Cortex of kidney (tissue), 1 donor: ENCODE measurements at places on chromosomes 3 and 15.

- no peak for DNase-seq
Measured at GRCh38 chr3:53704363-53704725, 141.9 kb downstream of the CHDH start.

DNA sequence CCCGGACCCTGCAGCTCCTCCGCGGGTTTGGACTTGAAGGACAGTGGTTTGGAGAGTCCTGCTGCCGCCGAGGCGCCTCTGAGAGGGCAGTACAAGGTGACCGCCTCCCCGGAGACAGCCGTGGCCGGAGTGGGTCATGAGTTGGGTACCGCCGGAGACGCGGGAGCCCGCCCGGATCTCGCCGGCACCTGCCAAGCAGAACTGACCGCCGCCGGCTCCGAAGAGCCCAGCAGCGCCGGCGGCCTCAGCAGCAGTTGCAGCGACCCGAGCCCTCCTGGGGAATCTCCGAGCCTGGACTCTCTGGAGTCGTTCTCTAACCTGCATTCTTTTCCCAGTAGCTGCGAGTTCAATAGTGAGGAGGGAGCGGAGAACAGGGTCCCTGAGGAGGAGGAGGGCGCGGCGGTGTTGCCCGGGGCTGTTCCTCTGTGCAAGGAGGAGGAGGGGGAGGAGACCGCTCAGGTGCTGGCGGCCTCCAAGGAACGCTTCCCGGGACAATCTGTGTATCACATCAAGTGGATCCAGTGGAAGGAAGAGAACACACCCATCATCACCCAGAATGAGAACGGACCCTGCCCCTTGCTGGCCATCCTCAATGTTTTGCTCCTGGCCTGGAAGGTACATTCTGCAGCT lies 634 bp downstream of the MINDY2 start:
- peak; percentile 52 for DNase-seq

- DNase-seq, result no peak
Measured at GRCh38 chr3:110296885-110297284, 774.7 kb upstream of the NECTIN3 start.

- no peak for DNase-seq
Measured at GRCh38 chr3:81861593-81861992, 100.1 kb upstream of the GBE1 start.

DNA sequence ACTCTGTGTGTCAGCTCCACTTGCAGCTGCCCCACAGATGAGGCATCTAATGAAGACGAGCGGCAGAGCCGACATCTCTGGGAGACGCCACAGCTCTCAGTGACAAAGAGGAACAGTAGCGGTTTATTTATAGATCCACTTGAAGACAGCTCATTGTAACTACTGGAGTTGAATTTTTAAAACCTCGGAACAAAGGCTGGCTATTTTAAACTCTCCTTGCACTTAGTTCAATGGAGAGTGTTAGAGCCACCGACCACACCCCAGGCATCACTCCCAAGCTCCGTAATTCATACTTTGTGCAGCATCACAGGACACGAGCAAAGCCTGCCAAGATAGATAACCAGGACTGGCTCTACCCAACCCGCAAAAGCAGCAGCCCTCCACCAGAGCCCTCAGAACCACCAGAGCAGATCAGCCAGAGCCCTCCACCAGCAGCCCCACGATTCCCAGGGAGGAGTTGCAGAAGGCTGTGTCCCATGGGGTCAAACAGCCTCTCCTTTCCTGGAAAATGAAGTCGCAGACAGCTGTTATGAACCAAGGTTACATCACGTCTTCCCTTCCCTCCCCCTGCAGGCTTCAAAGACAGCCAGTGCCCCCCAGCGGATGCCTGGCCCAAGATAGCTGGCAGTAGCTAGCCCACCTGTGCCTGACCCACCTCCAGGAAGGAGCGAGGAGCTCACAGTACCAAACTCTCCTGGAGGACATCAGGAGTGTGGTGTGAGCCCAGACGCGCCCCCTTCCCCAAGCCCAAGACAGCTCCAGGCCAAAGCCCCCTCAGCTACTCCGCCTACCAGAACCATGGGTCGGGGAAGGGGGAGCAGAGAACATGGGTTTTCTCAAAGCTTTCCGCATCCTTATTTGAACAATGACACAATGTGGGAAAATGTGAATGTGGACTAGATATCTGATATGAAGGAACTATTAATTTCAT lies 45.7 kb downstream of the POC1A start:
- DNase-seq, result no peak

- DNase-seq, result no peak
Measured at GRCh38 chr3:36496684-36497633, 116.7 kb downstream of the STAC start.

DNA sequence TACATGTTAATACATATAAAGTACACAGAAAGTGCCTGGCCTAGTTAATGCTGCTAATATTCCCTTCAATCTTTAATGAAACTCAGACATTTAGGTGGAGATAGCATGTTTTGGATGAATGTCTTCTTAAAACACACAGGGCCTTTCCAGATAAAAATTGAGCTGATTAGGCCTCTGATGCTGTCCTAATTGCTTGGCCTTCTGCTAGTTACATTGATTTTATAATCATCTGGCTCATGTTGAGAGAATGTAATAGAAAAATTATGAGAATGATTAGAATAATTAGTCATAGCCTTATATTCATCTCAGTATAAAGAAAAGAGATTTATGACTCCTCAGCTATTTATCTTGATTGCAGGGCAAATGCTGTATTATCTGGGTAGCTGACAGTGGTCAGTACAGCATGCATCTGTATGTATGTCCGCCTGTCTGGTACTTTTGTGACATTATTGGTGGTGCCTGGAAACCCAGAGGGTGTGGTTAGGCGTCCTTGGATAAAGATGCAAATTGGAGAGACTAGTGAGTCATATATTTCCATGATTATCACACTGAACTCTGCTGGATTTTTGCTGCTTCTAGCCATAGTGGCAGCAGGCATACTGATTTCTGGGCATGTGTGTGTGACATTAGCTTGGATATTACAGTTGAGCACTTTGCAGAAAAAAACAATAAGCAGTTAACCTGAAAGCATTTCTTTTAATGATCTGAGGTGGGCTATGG lies 120.8 kb downstream of the FEZF2 start:
- DNase-seq, result no peak

- no peak for DNase-seq
Measured at GRCh38 chr3:62558549-62559112, 185.3 kb upstream of the FEZF2 start.

GRCh38 chr3:35044190-35044589 lies 595.1 kb upstream of the ARPP21 start:
- no peak for DNase-seq

DNA sequence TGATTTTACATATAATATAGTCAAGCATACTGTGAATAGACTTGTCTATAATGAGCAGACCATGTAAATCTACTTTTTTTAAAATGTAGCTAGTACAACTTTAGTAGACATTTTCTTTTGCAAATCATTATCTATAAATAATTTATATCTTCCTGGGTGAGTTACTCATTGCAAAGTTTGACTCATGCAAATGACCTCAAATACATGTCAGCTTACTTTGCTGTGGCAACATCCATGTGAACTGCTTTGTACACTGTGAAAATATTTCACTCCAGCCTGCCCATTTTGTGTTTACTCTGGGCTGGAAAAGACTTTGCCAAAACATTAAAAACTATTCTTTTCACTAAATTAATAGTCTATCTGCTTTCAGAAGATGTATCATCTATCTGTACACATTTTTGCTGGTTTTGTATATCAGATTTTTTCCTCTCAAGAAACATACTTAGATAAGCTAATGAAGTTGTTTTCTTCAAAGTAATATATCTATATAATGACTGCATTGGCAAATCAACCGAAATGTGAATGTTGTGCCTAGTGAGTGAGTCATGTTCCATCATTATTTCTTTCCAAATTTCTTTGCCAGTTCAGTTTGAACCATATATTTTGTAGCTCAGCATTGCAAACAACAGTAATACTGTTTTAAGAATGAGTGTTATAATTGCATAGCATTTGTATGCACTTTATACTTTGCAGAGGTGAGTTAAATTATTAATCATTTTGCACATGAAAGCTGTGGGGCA lies 26.5 kb downstream of the IGSF10 start:
- DNase-seq, result no peak

DNA sequence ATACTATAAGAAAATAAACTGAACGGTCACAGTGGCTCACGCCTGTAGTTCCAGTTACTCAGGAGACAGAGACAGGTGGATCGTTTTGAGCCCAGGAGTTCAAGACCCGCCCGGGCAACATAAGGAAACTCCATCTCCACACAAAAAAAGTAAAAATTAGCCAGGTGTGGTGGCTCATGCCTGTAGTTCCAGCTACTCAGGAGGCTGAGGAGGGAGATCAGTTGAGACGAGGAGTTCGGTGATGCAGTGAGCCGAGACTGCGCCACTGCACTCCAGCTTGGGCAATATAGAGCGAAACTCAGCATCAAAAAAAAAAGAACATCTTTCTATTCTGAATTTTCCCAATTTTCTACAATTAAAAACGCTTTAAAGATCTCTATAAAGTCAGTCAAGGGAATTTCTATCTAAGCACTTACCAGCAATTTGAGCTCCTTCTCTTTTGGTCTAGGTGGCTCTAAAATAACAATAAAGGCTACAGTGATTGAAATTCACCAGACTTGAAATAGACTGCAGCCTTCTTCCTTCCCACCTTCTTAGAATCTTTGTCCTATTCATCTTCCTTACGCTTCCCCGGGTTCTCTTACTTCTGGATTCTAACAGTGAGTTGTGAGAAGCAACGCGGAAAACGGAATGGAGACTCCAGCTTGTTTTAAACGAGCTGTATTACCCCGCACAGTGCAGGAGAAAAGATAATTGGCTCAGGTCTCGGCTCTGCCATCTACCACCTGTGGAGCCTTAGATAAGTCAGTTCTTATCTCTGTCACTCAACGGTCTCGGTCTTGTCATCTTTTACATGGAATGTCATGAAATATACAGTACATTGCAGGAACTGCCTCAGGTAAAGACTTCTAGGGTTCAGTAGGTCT lies 812 bp upstream of the SEC62 start:
- no peak for DNase-seq

DNA sequence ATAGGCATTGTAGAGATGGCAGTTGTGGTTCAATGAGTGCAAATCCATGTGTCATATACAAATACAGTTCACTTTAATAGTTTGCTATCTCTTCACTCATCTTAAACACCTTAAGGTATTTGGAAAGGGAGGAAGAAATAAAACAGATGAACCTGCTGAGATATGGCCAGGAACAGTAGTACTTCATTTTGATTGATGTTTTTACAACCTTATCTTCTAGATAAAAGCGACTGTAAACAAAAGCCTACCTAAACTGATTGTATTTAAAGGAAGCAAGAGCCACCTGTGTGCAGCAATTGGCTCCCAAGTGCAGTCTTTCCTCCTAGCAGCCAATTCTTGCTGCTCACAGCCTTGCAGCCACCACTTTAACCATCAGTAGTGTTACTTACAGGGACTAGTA lies 217.7 kb downstream of the CDIN1 start:
- DNase-seq, result no peak

GRCh38 chr15:74311734-74312444 lies 55.6 kb downstream of the CYP11A1 start:
- DNase-seq, result no peak

DNA sequence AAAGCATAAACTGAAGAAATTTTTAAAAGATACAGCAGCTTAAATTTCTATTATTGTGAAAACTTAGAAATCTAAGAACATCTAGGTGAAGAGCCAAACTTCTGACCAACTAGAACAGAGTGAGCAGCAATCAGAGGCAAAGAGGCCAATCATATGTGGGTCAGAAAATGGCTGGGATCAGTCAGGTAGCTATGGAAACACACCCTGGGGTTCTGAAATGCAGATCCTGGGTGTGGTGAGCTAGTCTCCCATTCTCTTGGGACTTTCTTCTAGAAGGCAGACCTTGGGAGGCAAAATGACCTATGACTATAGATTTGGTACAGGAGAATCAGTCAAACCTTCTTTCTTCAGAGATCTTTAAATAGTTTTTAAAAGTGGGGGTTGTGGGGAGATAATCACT lies 385.8 kb downstream of the TBC1D5 start:
- no peak for DNase-seq

GRCh38 chr3:160575589-160575988 lies 10.2 kb upstream of the KPNA4 start:
- no peak for DNase-seq

DNA sequence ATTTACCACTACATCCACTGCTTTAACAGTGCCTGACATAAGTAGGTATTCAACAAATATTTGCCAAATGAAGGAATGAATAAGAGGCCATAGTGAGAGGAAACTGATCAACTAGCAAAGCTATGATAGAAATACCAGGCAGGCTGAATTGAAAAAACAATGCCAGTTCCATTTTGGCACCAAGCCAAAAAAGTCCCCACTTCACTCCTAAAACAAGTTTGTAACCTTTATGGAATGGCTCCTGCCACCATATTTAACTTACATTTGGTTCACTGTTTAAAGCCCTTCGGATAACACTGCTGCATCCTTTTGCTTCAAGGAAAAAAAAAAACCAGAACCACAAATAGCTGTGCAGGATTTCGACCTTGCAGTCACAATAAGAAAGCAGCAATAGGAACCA lies 166.1 kb downstream of the FRMD5 start:
- DNase-seq, result no peak

DNA sequence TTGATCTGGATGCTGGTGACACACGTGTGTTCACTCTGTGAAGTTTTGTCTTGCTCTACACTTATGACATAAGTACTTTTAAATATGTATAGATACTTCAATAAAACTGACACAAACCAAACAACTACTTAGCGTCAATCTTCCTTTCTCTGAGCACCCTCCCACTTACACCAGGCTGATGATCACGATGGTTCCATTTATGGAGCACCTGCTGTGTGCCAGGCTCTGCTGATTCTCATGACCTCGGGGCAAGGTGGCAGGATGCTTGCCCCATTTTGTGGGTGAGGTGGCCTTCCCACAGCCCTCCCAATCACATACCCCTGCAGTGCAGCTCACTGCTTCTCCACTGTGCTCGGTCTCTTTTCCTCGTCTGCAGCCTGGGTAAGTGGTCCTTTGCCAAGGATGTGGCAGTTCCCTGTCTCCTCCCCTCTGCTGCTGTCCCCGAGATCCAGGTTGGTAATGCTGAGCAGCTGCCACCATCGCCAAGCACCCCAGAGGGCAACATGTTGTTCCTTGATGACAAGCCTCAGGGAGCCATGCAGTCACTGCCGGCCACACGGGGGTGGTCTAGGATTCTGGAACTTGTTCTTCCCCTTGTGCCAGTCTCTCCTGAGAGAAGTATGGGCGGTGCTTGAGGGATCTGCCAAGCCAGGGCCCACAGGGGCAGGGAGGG lies 20.6 kb upstream of the ADCY5 start:
- DNase-seq, result no peak

DNA sequence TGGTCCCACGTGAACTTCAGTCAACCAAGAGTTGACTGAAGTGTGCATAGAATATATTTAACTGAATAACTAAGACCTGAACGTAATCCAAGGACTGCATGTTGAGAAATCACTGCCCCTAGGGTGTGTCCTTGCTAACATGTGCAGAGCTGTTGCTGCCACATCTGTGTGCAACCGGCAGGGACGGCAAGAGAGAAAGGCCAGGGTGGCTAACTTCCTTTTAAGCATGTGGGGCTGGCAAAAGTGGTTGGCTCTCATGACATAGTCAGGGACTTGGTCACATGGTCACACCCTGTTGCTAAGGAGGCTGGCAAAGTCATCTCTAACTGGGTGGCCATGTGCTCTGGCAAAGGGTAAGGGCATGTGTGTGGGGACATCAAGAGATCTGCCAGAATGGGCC lies 52.4 kb downstream of the GASK1A start:
- DNase-seq, result no peak
